ENCODE measurements at places on chromosomes 5 and 9. TPM values are rescaled to one million over a fixed set of nuclear protein-coding genes. Genes with fewer than 3 reads are reported as not detected.
A peak's percentile ranks its signal among the peaks of the same experiment; 100 is the strongest.

DNA sequence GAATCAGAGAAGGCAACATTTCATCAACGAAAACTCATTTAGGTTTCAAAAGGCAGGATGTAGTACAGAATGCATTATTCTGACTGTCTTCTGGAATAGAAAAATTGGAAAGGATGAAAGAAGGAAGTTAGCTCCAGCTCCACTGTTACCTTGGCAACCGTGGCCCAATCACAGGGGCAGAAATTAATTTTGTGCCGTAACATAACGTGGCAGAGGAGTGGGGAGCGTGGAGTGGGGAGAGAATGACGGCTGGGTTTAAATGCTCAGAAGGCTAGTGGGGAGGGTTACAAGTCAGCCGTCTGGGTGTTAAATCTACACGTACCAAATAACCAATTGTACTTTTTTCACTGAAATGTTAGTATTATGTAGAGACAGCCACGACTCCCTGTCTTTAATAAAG, 32.3 kb upstream of the EQTN start:
- no peak for DNase-seq

- DNase-seq: no peak
Observed at GRCh38 chr5:93461756-93462155, 119.3 kb downstream of the NR2F1-AS1 start.

DNA sequence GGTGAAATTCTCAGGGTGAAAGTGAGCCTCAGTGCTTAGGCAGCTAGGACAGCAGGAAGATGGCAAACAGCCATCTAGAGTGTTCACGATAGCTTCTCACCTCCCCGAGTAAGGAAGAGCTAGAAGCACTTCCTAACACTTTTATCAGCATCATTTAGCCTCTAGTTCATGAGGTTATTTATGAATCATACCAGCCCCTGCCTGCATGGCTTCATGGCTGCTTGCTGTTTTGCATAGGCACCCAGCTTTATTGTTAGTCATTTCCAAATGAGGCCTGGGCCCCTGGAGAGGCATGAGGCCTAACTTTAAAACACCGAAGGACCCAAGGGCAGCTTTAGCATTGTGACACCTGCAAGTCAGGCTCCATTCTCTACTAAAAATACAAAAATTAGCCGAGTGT, 134.9 kb upstream of the PANK3 start:
- DNase-seq: no peak

DNA sequence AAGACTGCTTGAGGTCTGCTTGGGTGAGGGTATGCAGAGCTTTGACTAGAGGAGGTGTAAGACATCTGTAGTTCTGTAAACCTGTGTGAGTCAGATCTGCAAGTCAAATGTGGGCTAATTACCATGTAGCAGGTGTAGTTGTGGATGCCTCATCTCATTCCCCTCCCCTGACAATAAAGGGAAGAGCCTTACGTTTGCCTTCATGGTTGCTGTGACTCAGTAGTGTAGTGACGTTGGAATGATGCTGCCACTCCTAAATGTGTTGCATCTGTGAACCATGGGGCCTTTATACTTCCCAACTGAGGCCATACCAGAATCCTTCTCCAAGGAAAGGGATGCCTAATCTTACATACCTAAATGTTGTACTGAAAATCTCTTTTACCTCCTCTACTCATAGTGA, 26.0 kb downstream of the PRDM6 start:
- no peak for DNase-seq

GRCh38 chr5:51203598-51203997, 179.7 kb upstream of the ISL1 start:
- no peak for DNase-seq

DNA sequence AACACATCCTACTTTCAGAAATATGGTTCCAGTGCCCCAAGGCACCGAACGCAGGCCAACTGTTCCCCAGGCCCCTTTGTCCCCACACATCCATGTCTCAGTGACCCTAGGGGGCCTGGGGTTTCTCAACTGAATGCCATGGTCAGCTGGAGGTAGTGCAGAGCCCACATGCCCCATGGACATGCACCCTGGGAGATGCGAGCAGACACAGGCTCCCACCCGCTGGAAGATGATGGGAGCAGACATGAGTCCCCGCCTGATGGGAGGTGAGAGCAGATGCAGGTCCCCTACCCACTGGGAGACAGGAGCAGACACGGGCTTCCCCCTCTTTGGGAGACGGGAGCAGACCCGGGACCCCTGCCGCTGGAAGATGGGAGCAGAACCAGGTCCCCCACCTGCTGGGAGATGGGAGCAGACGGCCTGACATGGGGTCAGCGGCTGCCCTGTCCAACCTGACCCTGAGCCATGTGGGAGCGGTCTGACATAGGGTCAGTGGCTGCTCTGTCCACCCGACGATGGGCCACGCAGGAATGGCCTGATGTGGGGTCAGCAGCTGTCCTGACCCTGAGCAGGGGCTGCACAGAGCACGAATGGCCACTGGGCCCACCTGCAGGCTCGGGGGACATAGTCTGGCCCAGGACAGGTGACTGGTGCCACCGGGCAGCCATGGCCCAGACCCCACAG, 18.4 kb downstream of the ZDHHC11B start:
- DNase-seq: no peak

GRCh38 chr9:132074736-132075135, 4.9 kb downstream of the MED27 start:
- no peak for DNase-seq

DNA sequence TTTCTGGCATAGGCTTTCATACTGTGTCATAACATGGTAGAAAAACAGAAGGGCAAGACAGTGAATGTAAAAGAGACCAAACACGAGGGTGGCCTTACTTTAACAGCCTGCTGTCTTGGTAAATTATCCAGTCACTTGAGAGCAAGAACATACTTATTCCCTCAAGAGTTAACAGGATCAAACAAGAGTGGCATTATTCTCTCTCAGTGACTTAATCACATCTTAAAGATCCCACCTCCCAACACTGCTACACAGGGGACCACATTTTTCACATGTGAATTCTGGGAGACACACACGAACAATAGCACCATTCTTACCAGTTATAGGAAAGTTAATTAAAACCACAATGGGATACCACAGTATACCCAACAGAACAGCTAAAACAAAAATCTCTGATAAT, 898.0 kb upstream of the C9orf72 start:
- no peak for DNase-seq

DNA sequence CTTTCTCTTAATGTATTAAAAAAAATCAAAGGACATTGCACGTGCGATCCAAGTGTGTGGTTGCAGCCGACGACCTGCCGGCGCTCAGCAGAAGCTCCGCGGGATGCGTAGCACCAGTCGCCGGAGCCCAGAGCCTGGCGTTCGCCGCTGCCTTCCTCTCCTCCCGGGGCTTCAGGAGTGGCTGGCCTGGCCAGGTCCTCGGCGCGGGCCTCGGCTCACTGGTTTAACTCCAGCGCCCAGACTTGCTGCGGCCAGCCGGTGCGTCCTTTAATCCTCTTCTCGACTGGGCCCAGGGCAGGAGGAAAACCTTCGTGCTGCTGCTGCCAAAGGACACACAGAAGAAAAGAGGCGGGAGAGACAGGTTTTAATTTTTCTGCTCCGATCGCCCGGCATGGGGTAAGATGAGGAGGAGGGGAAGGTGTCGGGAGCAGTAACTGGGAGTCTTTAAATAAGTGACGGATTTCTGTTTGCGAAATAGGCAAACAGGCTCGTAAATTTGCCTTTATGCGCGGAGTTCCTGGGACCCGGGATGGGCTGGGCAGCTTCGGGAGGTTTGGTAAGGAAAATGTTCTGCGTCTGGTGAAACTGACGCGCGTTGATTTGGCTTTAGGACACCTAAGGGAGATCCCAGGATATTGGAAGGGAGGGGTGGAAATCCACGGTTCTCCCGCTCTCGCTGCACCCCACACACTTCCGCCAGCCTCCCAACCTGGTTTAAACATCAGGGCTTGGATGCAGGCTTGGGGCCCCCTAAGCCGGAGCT, 2.3 kb downstream of the HAND1 start:
- DNase-seq: no peak

GCNT4 gene
- polyA plus RNA-seq: 0.08 TPM

DNA sequence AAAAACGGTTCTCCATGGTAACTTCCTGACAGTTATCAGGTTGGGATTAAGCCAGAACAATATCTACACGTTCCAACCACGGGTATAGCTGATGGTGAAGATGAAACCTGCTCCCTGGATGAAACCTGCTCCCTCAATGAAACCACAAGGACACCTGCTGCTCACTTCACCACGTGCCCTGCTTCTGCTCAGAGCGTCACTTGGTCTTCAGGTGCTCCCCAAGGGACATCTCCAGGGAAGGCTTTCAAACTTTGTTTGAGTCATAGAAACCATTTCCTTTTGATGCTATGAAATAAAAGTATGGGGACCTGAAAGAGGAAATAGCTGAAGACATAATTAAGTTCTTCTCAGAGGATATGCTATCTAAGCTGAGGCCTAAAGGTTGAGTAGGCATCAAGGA, 242.4 kb downstream of the MED10 start:
- DNase-seq: no peak

DNA sequence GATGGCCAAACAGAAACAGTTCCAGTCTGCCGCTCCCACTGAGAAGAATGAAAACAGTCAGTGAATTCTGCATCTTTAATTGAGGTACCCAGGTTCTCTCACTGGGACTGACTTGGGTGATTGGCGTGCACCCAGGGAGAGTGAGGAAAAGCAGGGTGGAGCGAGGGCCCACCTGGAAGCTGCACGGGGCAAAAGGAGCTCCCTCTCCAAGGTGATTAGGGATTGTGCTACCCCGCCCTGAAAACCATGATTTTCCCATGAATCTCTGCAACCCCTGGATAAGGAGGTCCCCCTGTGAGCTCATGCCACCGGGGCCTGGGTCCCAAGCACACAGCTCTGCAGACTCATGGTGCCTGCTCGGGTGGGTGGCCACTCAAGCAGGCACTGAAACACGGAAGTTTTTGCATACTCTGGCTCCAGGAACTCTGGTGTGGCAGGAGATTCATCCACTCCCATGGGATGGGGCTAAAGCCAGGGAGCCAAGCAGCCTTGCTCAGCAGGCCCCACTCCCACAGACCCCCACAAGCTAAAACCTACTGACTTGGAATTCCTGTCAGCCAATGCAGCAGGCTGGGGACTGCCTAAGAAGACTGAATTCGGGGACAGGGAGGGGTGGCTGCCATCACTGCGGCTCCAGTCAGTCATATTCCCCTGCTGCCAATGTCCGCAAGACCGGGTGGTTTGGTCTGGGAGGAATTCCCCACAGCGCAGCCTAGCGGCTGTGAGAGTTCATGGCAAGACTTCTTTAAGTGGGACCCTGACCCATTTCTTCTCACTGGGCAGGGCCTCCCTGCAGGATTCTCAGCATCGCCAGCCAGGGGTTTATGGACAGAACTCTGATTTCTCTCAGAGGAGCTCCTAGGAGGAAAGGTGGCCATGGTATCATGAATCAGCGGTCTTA, 652.2 kb upstream of the RGMB start:
- DNase-seq: no peak

GRXCR2 gene
- polyA plus RNA-seq: not detected

DNA sequence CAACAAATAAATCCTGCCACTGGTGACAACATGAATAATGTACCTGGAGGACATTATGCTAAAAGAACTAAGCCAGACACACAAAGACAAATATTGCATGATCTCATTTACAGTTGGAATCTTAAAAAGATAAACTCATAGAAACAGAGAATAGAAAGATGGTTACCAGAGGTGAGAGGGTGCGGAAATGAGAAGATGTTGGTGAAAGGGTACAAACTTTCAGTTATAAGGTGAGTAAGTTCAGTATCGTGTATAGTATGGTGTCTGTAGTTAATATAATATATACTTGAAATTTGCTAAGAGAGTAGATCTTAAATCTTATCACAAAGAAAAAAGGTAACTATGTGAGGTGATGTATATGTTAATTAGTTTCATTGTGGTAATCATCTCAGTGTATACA, 63.3 kb downstream of the PRRC1 start:
- no peak for DNase-seq

DNA sequence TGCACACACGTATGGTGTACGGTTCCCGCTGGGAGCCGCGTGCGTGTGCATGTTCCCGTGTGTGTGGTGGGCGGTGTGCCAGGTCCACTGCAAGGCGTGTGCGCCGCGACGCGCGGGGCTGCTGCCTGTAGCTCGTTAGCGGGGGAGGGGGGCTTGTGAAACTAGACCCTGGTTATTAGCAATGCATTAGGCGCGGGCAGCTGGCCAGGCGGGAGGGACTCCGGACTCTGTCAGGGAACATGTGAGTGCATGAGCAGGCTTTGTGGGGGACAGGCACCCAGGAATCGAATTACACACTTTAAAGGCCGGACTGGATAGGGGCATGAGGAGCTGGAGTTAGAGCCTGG, 32.2 kb upstream of the ENHO start:
- DNase-seq: peak; percentile 76

GRCh38 chr5:83827111-83827557, 106.5 kb upstream of the HAPLN1 start:
- no peak for DNase-seq

DNA sequence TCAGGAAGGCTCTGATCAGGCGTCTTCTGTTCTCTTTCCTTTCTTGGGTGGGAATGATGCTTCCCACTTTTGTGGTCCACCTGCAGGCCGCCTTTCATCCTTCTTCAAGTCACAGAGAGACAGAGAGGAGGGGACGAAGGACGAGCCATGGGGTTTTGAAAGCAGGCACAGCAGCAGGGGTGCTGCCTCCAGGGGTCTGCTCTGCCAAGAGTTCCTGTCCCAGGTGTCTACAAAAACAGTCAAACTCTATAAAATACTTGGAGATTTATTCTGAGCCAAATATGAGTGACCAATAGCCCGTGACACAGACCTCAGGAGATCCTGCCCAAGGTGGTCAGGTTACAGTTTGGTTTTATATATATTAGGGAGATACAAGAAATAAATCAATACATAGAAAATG, 34.5 kb upstream of the LCP2 start:
- no peak for DNase-seq

- no peak for DNase-seq
Observed at GRCh38 chr5:171984748-171985419, 21.6 kb downstream of the FBXW11 start.

GRCh38 chr9:16039218-16039987, 486.6 kb downstream of the CCDC171 start:
- DNase-seq: peak; percentile 54

DNA sequence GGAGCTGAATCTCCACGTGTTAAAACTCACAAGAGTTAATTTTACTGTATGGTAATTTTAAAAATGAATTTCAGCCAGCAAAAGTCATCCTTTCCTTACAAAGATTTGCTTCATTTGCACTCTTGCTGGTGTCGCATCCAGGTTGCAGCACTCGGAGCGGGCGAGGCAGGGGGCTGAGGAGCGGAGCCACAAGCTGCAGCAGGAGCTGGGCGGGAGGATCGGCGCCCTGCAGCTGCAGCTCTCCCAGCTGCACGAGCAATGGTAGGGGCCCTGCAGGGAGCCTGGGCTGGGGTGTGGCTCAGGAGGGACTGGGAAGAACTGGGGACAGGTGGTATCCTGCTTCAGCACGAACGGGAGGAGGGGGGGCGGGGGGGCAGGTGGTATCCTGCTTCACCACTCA, 27.1 kb downstream of the HNRNPH1 start:
- DNase-seq: no peak

Measured in muscle of back (tissue), 13 donors.